Umbilical cord (tissue), 2 donors: ENCODE measurements at places on chromosomes 13 and 19.

GRCh38 chr13:35947315-35947714 lies 183.9 kb downstream of the DCLK1 start:
- no peak for DNase-seq

DNA sequence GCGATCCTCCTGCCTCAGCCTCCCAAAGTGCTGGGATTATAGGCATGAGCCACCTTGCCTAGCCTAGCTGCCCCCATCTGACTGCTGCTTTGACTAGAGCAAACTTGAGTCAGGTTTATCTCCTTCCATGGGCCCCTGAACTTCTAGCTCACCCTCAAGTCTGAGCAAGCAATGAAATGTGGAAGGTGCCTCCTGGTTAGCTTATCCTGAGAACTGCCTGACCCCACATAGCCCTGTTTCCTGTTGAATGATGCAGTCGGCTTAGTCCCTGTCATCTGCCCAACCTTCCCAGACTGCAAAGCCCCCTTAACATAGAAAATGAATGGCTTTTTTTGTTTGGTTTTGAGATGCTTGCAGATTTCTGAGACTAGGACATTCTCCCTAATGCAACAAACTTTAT lies 8.9 kb upstream of the TMEM160 start:
- peak; percentile 58 for DNase-seq

DNA sequence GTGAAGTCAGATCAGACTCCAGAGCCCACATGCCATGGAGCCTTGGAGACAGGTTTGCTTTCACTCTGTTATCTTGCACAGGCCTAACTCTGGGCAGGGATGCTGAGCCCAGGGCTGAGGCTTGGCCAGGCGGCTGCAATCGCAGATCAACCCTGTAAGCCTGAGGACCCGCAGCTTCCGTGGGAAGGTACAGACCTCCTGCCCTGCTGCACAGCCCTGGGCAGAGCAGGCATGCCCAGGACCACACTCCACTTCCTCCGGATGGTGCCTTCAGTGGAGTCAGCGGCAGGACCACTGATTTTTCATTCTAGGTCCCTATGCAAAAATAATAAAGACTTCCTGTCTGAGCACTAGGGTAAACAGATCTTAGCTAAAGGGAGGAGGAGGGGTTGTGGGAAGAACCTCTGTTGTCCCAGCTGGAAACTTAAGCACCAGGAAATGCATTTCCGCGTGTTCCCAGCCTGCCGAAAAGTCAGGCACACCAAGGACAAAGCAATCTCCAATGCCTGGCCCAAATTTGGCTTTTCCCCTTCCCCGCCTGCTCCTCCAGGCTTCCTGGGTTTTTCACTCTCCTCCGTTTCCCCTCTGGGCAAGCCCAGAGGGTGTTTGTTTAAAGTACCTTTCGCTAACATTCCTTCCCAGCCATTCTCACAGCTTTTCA lies 87.3 kb downstream of the KCTD15 start:
- peak; percentile 50 for DNase-seq

GRCh38 chr13:113508521-113509254 lies 18.2 kb upstream of the DCUN1D2 start:
- DNase-seq, result no peak

DNA sequence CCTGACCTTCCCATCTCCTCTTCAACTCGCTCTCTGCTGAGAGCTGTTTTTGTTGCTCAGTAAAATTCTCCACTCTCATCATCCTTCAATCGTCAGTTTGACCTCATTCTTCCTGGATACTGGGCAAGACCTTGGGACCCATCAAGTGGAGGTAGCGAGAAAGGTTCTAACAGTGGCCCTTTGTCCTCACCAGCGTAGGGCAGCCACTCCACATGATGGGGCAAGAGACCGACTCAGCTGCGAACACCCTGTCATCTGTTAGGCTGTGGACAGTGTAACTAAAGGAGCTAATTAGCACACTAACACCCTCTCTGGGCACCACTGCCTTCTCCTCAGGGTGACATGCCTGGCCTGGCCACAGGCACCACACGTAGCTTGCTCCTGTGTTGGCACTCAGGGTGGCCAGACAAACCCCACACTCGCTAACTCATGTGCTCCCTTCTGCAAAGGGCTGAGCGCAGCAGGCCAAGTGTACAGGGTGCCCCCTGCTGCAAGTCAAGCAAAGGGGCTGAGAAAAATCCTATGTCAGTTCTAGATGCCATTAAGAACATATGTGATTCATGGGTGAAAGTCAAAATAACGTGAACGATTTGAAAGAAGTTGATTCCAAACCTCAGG lies 1216.0 kb downstream of the SLITRK5 start:
- DNase-seq, result no peak

DNA sequence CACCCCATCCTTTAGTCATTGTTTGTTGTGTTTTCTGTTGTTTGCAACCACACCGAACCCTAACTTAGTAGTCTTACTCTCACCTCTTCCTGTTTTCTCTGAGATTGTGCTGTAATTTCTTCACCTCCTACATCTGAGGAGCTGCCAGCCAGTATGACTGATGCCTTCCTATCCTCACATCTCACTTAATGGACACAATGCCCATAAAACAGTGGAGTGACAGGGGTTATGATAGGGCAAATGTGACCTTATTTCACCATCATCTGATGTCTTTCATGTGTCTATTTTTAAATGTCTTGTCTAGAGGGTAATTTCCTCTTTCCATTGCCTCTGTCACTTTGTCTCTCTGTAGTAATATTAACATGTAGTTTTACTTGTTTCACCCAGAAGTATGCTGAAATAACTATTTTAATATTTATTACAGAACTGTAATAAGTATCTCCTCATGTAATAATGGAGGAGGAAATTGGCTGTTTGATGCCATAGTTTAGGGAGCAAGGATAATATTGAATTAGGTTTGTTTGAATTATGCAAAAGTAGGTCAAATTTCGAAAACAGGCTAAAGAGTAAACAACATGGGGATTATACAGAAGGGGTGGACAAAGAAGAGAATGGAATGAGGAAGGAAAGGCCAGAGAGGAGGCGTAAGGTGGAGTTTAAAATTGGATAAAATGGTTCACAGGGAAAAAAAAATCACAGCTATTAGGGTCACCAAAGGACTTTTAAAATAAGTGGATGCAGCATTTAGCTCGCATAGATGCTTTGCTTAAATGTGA lies 103.5 kb upstream of the SPRY2 start:
- no peak for DNase-seq

- no peak for DNase-seq
Observed at GRCh38 chr13:103430368-103430767, 364.2 kb upstream of the SLC10A2 start.

DNA sequence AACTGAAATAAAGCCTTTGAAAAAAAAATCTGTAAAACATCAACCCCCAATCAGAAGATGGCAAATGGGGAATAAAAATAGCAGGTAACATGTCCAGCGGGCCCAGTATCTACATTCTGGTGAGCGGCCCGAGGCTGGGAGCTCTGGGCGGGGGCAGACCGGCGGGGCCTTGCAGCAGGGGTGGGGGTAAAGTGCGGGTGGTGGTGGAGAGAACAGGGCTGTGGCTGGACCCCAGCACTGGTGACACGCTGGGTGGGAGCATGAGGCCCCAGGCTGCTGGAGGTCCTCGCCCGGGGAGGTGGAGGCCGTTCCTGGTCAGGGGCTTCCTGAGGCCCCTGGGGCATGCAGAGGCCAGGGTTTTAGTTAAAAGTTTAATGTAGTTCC lies 1.7 kb downstream of the CAPS start:
- DNase-seq, result no peak

DNA sequence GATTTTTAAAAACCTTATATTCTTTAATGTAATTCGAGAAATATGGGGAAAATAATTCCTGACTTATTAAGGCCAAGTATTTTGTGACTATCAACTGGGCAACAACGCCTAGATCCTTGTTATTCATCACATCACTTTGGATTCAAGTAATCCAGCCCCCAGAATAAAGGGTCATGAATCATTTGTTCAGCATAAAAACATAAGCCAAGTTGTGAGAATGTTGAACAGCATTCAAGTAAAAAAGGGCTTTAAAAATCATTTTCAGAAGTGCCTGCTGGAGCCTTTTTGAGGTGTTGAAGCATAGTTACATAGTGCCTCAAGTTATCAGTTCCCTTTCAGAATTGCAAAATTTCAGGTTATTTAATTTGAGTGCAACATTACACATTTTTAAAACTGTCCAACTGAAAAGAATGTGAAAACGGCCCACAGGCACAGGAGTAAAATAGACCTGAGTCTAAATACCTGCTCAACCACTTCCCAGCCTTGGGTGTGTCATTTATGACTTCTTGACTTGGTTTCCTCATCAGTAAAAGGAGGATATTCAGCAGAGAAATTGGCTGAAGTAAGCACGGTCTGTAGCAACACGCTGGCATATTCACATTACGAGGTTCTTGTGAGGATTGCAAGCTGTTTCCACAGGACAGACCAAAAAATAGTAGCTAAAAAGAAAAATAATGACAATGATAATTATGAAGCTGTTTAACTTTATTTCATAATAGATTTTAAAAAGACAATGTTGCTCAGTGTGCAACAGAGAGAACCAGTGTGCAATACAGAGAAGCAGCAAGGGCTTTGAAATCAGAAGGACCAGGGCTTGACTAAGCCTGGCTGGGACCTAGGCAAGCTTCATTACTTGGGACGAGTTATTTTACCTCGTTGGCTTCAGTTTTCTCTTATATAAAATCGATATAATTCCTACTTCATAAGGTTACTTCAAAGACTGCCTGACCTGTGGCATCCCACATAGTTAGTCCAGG lies 56.6 kb downstream of the MBNL2 start:
- DNase-seq, result no peak

DNA sequence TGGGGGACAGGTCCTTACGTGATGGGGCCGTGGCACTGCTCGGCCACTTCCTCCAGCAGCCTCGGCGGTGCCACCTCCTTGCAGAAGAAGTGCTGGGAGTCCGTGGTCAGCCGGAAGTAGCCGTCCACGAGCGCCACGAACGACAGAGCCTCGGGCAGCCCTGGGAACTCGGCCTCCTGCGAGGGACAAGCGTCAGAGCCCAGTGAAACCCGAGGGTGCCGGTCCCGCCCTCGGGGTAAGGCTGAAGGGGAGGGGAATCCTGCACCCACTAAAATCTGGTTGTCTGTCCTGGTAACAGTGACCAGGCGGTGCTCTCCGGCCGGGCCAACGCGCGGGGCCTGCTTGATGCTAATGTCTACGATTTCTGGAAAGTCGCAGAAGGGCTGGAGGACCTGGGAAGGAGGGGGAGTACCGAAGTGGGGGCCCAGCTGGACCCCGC lies 6.4 kb downstream of the JAK3 start:
- DNase-seq, result no peak

DNA sequence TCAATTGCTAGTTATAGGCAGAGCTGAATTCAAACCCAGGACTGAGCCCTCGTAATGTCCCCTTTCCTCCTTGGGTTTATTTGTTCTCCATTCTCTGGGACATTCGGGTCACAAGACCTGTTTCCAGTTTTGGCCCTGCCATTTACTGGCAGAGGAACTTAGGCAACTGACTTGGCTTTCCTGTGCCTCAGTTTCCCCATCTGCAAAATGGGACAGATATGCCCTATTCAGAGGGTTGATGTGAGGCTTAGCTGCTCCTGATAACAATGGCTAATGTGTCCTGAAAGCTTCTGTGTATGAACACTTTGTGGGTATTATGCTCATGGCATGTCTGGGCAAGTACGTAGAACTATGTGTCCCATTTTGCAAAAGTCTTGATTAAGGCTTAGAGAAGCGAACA lies 996 bp downstream of the ZNF524 start:
- peak; percentile 34 for DNase-seq

GRCh38 chr13:112510987-112511685 lies 76.8 kb downstream of the TUBGCP3 start:
- DNase-seq, result no peak

- no peak for DNase-seq
Observed at GRCh38 chr19:35281303-35281702, 1.0 kb upstream of the HAMP start.
